ENCODE measurements at places on chromosomes 13 and 19.
A peak's percentile ranks its signal among the peaks of the same experiment; 100 is the strongest.

DNA sequence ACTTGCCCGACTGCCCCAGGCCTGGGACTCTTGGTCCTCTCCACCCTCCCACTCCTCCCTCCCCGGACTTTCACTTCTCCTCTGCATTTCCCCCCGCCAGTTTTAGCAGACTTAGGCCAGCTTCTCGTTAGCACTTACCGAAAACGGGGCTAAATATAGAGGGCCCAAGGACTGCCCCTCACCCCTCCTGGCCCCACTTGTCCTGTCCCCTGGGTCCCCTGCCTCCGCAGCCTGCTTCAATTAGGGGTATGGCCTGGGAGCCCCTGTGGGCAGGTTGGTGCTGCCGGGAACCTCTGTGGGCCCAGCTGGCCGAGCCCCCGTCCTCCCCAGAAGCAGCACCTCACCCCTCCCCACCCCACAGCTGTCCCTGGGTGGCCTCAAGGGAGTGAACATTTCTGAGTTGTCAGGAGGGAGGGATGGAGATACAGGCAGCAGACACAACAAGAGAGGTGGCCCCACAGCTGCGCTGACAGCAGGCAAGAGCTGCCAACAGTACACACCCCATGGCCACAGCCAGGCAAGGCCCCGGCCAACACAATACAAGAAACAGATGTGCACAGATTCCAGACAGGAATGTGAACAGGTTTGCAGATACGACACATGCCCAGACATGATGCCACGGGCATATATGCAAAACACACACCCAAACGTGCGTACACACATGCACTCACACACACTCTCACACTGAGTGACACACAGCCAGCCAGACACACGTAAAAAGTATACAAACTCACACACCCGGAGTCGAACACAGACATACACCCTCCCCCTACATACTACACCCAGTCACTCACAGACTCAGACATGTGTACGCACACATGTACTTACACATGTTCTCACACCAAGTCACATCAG is 2.6 kb downstream of the POU2F2 start:
- no peak for DNase-seq

GRCh38 chr13:60139272-60139671 is 24.5 kb downstream of the DIAPH3 start:
- no peak for DNase-seq

DNA sequence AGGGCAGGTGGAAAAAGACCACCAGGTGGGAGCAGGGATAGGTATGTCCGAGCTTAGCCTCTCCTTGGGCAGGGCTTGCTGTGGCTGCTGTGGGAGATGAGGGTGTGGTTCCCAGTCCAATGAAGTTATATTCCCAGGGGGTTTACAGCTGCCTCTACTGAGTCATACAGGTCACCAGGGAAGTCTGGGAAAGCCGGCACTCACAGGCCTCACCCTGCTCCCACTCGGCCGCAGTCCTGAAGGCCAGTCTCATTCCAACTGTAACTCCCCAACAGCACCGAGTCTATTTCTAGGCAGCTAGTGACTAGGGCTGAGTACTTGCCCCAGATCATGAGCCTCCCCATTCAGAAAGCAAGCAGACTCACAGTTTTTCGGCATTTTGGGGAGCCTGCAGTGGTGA is 77.1 kb downstream of the FNDC3A start:
- DNase-seq: no peak

DNA sequence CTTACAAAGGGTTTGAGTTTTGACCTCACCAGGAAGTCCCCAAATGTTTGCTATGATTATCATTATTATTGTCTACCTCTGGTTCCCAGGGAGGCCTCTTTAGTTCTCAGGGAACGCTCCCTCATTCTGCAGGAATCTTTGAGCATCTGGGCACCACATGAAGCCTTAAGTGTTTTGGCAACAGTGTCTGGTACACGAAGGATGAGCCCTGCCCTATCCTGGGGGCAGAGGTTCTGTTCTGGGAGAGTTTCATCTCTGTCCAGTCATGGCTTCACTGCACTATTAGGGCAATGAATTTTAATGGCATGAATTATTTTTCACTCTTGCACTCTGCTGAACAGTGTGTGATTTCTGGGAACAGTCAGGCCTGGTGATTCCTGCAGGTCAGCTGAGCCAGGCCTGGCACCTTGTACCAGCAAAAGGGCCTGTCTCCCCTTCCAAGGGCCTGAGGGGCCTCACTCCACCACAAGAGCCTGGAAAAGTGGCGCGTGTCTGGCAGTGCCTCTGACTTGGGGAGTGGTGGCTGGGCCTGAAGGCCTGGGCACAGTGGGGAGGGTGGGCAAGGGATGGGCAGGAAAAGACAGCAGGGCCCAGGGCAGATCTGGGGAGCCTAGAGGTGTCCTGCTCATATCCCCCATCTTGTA is 4.6 kb downstream of the FAM187B start:
- DNase-seq: no peak

DNA sequence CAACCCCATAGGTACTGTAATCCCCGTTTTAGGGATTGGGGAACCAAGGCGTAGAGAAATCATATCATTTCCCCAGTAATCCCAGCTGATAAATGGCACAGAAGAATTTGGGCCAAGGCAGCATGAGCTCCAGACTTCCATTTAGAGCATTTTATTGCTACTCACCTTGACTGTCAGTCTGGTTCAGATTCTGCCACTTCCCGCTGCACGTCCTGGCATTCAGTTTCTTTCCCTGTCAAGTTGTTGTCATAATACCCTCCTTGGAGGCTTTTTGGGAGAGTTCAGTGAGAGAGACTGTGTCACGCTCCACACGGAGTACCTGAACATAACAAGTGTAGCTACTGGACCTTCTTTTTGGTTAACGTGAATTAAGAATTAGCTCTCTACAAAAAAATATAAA is 7.5 kb upstream of the C1QTNF9 start:
- no peak for DNase-seq

DNA sequence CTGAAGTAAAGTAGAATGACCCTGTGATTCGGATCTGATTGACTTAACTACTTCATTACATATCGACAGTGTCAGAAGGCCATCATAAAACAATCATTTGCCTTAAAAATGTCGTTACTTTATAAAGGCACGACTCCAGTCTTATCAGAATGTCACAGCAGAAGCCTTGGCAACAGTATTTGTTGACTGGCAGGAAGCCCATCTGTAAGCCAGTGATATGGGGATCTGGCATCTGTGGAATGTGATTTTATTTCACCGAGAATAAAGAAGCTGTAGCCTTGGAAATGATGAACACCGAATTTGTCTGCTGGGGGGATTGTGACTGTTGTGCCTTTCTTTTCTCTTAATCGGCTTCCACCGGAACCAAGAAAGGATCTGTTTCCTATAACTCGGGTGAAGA is 362.5 kb downstream of the TDRD3 start:
- no peak for DNase-seq

GRCh38 chr13:23799945-23800344 is 89.3 kb downstream of the MIPEP start:
- DNase-seq: no peak

DNA sequence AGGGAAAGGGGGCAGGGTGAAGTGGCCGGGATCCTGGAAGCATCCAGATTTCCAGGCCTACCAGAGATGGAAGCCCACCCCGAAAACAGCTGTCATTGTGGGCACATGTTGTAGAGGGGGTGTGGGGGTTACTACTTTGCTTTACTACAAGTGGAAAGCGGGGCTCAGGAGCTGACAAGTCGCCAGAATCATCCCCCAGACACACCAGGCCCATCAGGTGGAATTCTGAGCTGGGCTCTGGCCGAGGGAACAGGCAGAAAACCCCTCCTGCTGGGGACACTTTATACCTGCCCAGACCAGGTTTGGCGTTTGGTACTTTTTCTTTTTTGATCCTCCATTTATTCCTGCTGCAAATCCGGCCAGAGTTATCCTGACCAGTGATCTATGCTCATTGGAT is 3.8 kb downstream of the CDX2 start:
- DNase-seq: no peak

- no peak for DNase-seq
These were observed 85.7 kb downstream of the NUFIP1 start for GRCh38 chr13:44903574-44903985.

DNA sequence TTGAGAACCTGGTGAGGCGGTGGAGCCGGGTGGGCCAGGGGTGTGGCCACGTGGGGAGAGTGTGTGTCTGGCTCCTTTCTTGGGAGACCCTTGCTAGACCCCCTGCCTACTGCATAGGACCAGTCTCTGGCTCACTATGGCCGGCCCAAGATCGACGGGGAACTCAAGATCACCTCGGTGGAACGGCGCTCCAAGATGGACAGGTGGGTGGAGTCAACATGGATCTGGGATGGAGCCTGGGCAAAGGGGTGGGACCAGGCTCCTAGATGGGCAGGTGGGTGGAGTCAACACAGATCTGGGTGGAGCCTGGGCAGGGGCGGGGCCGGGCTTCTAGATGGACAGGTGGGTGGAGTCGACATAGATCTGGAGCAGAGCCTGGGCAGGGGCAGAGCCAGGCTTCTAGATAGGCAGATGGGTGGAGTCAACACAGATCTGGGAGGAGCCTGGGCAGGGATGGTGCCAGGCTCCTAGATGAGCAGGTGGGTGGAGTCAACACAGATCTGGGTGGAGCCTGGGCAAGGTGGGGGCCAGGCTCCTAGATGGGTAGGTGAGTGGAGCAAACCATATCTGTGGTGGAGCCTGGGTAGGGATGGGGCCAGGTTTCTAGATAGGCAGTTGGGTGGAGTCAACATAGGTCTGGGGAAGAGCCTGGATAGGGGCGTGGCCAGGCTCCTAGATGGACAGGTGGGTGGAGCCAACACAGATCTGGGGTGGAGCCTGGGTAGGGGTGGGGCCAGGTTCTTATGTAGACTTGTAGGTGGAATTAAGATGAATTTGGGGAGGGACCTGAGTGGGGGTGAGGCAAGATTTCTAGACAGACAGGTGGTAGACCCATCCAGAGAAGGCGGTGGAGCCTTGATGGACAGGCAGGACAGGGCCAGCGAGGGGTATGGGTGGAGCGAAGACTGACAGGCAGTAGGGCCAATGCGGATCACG is 56.5 kb downstream of the VAV1 start:
- peak; percentile 85 for DNase-seq

GRCh38 chr13:73715114-73715910 is 418.9 kb downstream of the KLF12 start:
- DNase-seq: no peak

GRCh38 chr13:31111136-31111535 is 50.6 kb downstream of the HSPH1 start:
- DNase-seq: no peak

DNA sequence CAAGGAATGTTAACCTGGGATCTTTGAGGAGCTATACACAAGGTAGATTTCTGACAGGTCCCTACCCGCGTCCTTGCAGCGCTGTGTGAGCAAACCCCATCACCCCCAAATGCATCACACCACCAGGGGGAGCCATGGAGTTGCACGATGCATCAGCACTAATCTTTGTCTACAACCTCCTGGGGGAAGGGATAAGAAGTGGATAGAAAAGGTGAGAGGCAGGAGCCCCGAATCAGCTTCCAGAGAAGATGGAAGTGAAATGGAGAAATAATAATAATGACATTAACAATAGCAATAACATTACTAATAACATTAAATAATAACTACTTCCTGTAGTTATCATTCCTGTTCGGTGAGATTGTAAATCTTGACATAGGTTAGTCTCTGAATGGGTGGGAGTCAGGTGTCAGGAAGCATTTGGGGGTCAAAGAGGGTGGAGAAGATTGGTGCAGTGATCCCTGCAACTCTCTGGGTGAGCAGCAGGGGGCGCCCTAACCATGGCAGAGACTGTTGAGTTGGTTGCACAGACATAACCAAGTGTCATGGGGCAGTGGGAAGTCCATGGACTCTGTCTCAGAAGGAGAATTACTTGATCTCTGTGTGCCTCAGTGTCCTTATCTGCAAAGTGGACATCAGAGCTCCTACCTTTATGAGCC is 16.5 kb downstream of the SIGLEC7 start:
- DNase-seq: no peak

GRCh38 chr19:43594710-43595604 is 977 bp downstream of the IRGQ start:
- DNase-seq: peak; percentile 67

- DNase-seq: no peak
These were observed 59.0 kb upstream of the FGF14 start for GRCh38 chr13:102460806-102461205.

GRCh38 chr13:104320446-104320845 is 1254.2 kb upstream of the SLC10A2 start:
- no peak for DNase-seq

- no peak for DNase-seq
These were observed at the start of gene TEKTIP1 for GRCh38 chr19:3538965-3539755. TEKTIP1 (plus strand) TSS chr19:3539174; CDS start chr19:3539178, 4 bp downstream.

GRCh38 chr19:38663957-38664502 is 16.6 kb downstream of the ACTN4 start:
- DNase-seq: no peak

All from NCI-H2029 (cell line).